Activated gamma-delta T cell treated with anti-CD3 and anti-CD28 coated beads, Interleukin-2, amount 50 U/mL, for 16 hours (primary cell): ENCODE measurements at places on chromosomes 12 and 14.

- DNase-seq, result no peak
Observed at GRCh38 chr14:89399594-89400068, 17.4 kb downstream of the FOXN3 start.

GRCh38 chr12:32270818-32271710 is 128.3 kb upstream of the FGD4 start:
- DNase-seq, result no peak

DNA sequence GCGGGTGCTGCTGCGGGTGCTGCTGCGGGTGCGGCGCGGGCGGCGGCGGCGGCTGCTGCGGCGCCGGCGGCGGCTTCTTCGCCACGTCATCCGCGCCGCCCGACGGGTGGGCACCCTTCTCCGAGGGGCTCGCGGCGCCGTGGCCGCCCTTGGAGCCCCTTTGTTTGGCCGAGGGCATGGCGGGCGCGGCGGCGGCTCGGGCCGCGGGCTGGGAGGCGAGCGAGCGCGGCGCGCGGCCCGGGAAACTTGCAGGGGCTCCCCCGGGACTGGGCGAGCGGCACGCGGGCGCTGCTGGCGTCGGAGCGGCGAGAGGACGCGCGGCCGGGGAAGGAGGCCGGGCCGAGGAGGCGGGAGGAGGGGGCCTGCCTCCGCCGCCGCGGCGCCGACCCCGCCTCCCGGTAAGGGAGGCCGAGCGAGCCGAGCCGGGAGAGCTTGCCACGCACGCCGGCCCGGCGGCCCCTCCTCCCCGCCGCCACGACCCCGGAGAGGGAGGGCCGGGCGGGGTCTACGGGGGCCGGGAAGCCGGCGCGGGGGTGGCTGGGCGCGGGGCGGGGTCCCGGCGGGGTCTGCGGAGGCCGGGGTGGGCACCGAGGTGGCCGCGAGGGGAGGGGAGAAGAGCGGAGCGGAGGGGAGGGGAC is at the start of gene CKAP4:
TSS of gene CKAP4 (minus strand) at position 347 of the 638 bp plus-strand sequence. CDS start at position 178, 169 bp downstream.
- DNase-seq, result peak; percentile 29

DNA sequence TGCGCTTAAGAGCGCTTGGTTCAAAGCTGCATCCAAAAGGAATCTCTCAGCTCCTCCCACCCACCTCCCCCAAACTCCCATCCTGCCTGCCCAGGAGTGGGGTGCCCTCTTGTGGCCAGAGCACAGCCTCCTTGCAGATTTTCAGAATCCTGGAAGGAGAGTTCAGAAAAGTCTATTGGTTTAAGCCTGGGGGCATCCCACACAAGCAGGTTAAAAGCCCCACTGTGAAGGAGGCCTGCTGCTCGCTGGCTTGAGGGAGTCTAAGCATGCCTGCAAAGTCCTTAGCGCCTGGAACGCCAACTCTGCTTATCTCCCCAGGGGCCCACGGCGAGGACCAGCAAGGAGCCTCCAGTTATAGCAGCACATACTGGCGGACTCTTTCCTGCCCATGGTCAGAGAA is 297.1 kb downstream of the KSR2 start:
- no peak for DNase-seq

DNA sequence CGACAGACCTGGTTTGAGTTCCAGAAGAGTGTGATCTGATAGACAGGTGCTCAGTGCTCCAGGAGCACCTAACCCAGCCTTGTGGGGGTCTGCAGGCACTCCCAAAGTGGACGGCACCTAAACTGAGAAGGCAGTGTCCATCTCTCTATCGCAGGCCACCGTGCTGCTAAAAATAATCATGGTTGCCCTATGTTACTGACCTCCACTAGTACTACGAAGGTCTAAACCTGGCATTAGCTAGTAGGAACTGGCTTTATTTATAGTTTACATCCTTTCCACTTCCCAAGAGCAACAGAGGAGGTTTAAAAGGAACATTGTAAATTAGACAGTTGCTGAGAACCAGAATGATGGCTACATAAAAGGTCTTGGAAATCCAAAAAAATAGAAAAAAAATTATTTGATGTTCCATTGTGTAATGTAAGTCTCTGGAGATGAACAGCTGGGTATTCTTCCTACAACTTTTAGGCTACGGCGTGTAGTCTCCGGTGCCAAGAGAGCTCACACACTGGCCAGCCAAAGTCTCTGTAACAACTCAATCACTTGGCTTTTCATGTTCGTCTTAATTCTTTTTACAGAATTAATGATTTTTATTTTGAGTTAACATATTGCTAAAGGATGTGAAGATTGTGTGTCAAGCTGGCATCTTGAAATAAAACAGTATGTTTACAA is 27.3 kb downstream of the PPFIBP1 start:
- DNase-seq, result no peak

- no peak for DNase-seq
Observed at GRCh38 chr14:28765831-28766468, 637 bp upstream of the FOXG1 start.

DNA sequence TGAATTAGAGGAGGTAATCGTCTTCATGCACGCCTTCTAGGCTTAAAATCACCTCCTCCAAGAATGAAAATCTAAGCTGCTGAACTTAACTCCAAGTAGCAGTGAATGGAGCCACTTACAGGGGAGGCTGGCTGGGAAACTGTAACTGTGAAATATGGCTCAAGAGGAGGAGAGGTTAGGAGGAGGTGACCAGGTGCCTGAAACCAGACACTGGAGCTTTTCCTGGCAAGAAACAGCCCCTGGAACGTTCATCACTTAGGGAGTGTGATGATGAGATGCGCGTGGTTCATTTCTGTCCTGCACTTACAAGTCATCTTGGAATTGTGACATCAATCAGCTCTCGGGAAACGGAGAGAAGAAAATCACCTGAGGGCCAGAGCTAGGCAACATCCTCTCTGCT is 62.3 kb upstream of the TMEM132C start:
- DNase-seq, result no peak

GRCh38 chr14:90061685-90062126 is at the start of gene KCNK13:
Gene KCNK13, plus strand, starts transcription at chr14:90061994. Its CDS starts 212 bp downstream, at chr14:90062206.
- no peak for DNase-seq

GRCh38 chr14:88301381-88301780 is 21.7 kb downstream of the KCNK10 start:
- DNase-seq, result no peak

GRCh38 chr12:70576341-70577282 is 60.6 kb downstream of the PTPRB start:
- DNase-seq, result no peak

- DNase-seq, result no peak
Observed at GRCh38 chr14:63745858-63746425, 18.1 kb upstream of the SGPP1 start.

GRCh38 chr12:13233830-13234641 is 37.5 kb downstream of the EMP1 start:
- DNase-seq, result no peak

- no peak for DNase-seq
Observed at GRCh38 chr12:33427071-33427470, 12.5 kb downstream of the SYT10 start.

DNA sequence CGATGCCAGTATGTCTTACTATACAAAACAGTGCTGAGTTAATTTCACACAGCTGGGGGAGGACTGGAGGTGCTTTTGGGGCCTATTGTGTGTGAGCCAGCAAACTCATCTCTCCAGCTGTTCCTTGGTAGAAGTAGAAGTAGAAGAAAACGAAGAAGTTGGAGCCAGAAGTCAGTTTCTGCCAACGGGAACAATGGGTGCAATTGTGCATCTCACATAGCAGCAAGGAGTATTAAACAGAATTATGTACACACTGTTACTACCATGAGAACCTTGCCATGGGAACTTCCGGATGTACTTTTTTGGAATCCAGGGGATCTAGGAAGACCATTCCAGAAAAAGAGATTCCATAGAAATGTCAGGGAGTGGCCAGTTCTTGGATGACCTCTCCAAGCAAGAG is 88.6 kb downstream of the VCPKMT start:
- DNase-seq, result no peak

- no peak for DNase-seq
Observed at GRCh38 chr14:61145034-61145902, 135.9 kb downstream of the TMEM30B start.

DNA sequence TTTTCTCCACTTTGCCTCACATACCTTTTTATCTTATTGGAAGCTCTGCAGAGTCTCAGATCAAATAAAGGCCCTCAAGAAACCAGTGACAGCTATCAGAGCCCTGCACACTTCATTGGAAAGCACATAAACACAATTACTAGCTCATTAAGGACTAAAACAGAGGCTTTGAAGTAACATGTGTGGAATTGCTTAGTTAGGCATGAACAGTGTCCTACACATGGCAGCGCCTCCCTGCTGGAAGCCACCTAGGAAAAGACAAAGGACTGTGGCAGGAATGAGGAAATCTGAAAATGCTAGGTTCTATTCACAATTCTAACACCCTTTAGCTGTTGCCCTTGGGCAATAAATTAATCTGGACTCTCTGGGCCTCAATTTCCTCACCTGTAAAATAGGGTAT is 89.4 kb downstream of the SUDS3 start:
- DNase-seq, result no peak

DNA sequence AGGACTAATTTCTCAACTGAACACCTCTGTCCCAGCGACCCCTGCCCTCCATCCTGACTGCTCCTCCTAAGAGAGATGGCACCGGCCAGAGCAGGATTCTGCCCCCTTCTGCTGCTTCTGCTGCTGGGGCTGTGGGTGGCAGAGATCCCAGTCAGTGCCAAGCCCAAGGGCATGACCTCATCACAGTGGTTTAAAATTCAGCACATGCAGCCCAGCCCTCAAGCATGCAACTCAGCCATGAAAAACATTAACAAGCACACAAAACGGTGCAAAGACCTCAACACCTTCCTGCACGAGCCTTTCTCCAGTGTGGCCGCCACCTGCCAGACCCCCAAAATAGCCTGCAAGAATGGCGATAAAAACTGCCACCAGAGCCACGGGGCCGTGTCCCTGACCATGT is 756 bp downstream of the RNASE7 start:
- DNase-seq, result no peak

- no peak for DNase-seq
Observed at GRCh38 chr12:14190694-14191093, 174.8 kb upstream of the ATF7IP start.

DNA sequence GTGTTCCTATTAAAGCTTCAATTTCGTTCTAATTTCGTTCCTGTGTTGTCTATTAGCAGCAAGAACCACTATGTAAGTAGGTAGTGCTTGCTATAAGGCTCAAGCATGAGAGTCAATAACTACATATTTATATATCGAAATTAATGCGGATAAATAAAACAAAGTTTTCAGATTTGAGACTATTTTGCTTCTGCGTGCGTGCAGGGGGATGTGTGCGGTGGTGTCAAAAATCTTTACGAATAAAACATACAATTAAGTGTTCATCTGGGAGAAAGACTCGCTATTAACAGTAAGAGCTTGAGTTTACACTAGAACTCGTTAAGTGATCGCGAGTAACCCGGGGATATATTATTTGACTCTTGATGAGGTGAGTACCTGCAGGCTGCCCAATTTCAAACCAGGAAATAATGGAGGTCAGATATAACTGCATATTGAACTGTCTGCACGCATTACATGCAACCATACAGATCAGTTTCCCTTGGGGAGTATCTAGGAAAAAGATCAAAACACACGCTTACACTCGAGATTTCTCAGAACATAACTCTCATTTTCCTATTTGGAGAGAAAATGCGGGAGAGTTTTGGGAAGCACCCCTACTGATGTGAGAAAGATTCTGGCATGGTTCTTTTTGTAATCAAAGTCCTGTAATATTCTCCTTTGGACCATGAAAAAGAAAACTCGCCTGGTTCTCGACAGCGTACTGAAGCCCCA is 813 bp downstream of the TWF1 start:
- no peak for DNase-seq

- DNase-seq, result no peak
Observed at GRCh38 chr12:8453796-8454195, 2.0 kb upstream of the CLEC6A start.

- DNase-seq, result no peak
Observed at GRCh38 chr12:132433641-132434395, 56.1 kb upstream of the FBRSL1 start.

DNA sequence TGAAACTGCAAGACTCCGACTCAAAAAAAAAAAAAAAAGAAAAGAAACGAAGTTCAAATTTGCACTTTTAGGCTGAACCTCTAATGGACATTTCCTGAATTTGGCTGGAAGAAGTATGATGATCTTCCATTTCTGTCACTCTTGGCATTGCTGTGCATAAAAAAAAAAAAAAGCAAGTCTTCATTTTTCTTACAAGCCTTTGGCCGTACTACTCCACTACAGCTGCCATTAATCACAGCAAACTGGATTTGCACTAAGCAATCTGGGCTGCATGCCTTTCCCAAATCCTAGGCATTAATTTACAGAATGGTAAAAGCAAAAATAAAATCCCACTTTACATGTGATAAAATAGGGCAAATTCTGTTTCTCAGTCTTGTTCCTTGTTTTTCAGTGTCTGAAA is 7.1 kb downstream of the CSRP2 start:
- DNase-seq, result no peak

- DNase-seq, result peak; percentile 32
Observed at GRCh38 chr12:65740873-65741600, 83.2 kb upstream of the HMGA2 start.

GRCh38 chr12:112936927-112937326 is 1.3 kb upstream of the OAS3 start:
- DNase-seq, result no peak

- no peak for DNase-seq
Observed at GRCh38 chr12:27866373-27867101, 86.5 kb upstream of the MANSC4 start.

DNA sequence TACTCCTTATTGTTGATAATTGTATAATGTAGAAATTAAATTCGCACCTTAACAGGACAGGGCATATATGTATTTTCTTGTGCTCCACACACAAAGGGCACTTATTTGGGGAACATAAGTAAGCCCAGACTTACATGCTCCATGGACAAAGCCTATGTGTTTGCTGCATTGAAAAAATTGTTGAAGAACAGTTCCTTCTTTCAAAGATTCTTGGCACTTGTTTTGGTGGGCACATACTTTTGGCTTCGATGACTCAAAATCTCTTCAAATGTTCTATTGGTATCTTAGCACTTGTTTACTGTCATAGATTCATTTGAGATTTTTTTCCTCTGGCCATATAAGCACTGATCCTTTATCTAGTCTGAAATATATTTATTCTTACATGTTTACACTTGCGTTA is 1.4 kb upstream of the MAP4K5 start:
- no peak for DNase-seq

- DNase-seq, result no peak
Observed at GRCh38 chr12:2877953-2878732, 1.1 kb downstream of the RHNO1 start.
